SW 1271 (cell line): ENCODE measurements at places on chromosomes 1 and 21.
A peak's percentile ranks its signal among the peaks of the same experiment; 100 is the strongest.

- no peak for DNase-seq
Measured at GRCh38 chr1:200628223-200628881, 7.8 kb upstream of the KIF14 start.

DNA sequence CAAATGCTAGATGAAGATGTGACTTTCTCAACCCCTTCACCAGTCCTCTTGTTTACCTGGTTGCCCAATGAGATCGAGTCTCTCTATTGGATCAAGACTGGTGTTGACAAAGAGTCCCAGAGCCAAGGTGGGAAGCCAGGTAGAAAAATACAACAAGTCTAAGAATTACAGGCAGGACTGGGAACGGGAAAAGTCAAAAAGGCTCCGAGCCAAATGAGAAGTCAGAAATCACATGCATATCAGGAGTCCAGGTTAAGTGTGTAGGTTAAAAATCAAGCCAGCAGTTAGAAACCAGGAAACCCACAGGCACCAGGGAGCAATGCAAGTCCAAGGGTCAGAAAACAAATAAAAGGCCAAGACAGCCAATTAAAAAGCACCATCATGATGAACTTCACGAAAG is 27.4 kb upstream of the DUSP23 start:
- DNase-seq = no peak

- DNase-seq = no peak
Measured at GRCh38 chr1:7576946-7577657, 194.0 kb upstream of the VAMP3 start.

DNA sequence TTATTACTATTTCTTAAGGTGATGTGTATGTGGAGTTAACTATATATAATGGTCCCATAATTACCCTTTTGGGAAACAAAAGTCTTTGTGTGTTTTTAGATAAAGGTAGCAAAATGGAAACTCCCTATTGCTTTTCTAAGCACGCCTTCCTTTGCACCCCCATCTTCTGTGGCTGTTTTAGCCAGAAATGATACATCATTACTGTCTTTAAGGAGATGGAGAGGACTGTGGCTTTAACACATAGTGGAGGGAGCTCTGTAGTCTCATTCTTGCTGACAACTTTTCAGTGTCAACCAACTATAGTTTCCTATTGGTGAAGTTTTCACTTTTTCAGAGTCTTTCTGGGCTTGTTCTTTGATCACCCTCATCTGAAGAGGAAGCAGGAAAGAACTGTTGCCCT is 1.0 kb downstream of the APOBEC4 start:
- DNase-seq = no peak

DNA sequence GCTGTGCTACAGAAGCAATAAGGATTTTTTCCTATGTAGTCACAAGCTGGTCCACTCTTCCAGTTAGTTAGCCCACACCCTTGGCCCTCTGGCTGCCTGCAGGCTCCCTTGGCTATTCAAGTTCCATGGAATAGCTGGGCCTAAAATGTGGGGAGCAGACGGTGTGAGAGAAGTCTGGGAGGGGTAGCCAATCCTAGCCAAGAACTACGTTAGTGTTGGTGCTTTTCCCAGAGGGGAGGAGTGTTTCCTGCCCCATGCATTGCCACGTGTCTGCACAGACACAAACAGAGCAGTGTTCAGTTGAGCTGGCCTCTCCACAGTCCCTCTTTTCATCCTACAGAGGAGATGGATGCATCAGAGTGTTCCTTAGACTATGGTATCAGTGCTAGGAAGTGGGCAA is 59.0 kb upstream of the IPO9 start:
- DNase-seq = no peak

GRCh38 chr1:63322114-63322943 is at the start of gene FOXD3:
Gene FOXD3 (plus strand): TSS chr1:63322567. CDS start chr1:63323059, 492 bp downstream.
- peak; percentile 73 for DNase-seq

- no peak for DNase-seq
Measured at GRCh38 chr1:24385160-24385940, 28.2 kb downstream of the STPG1 start.

- no peak for DNase-seq
Measured at GRCh38 chr1:116092752-116093489, 18.3 kb upstream of the MAB21L3 start.

GRCh38 chr1:51378871-51379270 is 48.5 kb upstream of the TTC39A start:
- no peak for DNase-seq

GRCh38 chr1:43541721-43542401 is 11.2 kb downstream of the PTPRF start:
- DNase-seq = no peak

DNA sequence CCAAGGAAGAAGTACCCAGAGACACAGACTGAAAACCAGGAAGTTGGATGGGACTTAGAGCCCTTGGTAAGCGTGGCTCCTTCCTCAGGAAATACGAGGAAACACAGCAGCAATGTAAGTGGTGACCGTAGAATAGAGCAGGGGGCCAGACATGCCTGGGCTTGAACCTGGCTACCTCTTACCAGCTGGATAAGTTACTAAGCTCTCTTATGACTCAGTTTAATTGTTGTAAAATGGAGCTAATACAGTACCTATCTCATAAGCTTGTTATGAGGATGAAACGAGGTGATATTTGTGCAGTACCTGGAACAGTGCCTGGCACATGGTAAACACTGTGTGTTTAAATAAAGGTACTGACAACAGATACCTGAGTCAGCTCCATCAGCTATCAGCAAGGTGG is 19.2 kb downstream of the EBNA1BP2 start:
- no peak for DNase-seq

GRCh38 chr1:6163191-6163972 is 16.7 kb downstream of the CHD5 start:
- no peak for DNase-seq
